ENCODE measurements at places on chromosomes 12 and 14. TPM values are rescaled to one million over a fixed set of nuclear protein-coding genes. Genes with fewer than 3 reads are reported as not detected.

Gene CIPC
- total RNA-seq = 17.1 TPM

Gene LAG3
- not detected for total RNA-seq

- H3K4me1 ChIP-seq = peaks cover 4% of the 10 kb centered on the region
- DNase-seq = no peak
- no peaks in the 10 kb centered on the region for H3K36me3 ChIP-seq
- H3K27ac ChIP-seq = no peak overlapping the region
- H3K4me3 ChIP-seq = no peak overlapping the region
- H3K27me3 ChIP-seq = no peaks in the 10 kb centered on the region
Measured at GRCh38 chr12:93772003-93772700, 95.0 kb downstream of the CRADD start.

Gene OR8S1
- total RNA-seq = not detected

Gene LRRC10
- total RNA-seq = not detected

Gene SERPINA12
- total RNA-seq = not detected

DNA sequence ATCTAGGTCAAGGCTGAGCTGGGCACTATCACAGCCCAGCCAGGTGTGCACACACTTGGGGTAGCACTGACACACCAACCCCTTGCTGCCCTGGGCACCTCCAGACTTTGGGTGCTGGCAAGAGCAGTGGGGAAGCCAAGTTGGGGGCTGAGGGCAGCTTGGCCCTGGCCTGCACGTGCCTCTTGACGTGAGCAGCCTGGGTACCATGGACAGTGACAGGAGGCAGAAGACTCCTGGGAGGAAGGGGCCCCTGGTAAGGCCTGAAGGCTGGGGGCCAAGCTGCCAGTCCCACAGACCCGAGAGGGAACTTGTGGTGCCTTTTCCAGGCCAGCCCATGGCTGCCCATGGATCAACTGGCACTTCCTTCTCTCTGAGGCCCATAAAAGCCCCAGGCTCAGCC is 124.1 kb upstream of the SFSWAP start:
- no peak for DNase-seq
- H3K36me3 ChIP-seq = no peaks in the 10 kb centered on the region
- H3K4me1 ChIP-seq = no peaks in the 10 kb centered on the region
- no peak overlapping the region for H3K27ac ChIP-seq

Gene PIWIL1
- total RNA-seq = not detected

All from body of pancreas (tissue), 4 donors.